Stimulated activated CD8-positive, alpha-beta memory T cell treated with anti-CD3 and anti-CD28 coated beads, Interleukin-4, amount 100 ng/mL, for 1 hour (primary cell): ENCODE measurements at places on chromosomes 6 and 20.

DNA sequence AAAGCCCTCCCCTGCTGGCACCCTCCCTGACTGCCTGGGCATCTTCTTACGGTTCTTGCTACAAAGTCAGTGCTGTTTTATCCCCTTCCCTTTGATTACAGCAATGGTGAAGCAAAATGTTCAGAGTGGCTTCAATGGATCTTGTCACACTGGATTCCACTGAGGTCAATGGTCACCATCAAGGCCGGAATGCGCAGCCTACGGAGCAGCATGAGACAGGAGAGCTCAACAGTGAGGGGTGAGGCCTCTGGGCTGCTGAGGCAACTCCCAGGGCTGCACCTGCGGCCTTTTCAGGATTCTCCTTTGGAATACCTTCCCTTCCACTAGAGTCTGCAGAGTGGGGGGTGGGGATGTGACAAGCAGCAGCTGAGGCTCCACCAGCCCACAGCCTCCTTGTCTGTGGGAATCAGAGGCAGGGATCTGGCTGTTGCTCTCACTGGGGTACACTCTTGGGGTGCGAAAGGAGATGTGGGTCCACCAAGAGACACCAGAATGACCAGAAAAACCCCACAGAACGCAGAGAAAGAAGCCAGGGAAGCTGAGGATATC, 40.4 kb upstream of the EMILIN3 start:
- no peak for DNase-seq

DNA sequence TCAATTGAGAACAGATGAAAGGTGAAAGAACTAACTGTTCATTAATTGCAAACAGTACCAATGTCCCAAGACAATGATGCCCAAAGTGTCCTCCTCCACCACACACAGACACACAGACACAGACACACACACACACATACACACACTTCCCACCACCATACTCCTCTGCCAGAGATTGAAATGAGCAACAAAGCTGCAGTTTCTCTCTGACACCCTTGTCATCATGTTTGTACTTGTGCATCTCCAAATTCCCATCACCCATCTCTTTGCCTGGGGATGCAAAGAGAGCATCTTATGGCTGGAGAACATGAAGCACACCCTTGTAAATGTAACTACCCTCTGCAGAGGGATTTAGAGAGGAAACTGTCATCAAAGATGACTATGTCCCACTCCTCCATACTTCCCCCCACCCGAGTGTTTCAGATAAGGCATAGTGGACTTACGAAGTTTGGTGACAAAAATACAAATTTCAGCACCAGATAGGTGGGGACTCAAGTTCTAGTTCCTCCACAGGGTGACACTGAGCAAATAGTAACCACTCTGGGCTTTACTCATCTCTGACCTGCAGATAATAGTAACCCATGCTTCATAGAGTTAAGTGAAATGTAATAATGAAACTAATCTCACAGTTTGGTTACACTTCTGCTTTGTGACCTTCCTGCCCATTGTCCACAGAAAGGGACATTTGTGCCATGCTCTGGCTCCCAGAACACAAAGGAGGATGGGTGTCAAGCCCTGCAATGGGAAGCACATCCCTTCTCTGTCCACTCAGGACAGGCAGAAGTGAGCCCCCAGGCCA, 8.7 kb downstream of the MAFB start:
- DNase-seq, result no peak

DNA sequence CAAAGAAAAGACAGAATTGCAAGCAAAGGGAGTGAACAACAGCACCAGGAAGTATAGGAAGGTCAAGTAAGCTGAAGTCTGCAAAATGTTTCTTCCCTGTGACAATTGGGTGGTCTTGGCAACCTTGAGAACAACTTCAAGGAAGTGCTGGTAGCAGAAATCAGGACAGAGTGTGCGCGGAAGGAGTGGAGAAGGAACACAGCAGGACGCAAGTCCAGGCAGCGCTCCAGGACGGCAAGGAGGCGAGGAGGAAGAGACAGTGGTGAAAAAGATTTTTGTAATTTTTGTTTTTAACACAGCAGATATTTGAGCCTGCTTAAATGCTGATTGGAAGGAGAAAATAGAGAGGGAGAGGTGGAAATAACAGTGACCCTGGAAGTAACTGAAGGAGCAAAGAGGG, 141.7 kb downstream of the F13A1 start:
- DNase-seq, result no peak

DNA sequence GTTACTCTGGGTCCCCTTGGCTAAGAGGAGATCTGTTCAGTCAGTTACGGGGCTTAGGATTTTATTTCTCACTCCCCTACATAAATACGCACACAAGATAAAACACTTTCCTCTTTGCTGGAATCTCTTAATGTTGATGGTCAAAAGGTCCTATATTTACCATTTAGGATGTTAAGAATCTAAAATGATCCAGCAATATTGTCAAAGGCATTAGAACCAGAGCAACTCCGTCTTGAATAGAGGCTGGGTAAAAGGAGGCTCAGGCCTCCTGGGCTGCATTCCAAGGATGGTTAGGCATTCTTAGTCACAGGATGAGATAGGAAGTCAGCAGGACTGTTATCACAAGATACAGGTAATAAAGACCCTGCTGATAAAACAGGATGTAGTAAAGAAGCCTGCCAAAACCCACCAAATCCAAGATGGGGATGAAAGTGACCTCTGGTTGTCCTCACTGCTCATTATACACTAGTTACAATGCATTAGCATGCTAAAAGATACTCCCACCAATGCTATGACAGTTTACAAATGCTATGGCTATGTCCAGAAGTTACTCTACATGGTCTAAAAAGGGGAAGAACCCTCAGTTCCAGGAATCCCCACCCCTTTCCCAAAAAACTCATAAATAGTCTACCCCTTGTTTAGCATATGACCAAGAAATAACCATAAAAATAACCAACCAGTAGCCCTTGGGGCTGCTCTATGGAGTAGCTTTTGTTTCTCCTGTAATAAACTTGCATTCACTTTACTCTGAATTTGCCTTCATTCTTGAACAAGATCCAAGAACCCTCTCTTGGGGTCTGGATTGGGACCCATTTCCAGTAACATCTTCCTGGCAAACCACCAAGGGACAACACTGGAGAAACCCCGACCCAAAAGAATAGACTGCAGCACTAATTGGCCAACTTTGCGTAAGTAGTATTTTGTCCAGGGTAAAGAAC, 107.5 kb downstream of the DTNBP1 start:
- DNase-seq, result no peak

- no peak for DNase-seq
Observed at GRCh38 chr6:146153040-146153758, 124.3 kb downstream of the GRM1 start.

- peak; percentile 61 for DNase-seq
Observed at GRCh38 chr20:32789896-32790750, 27.9 kb downstream of the DNMT3B start.

DNA sequence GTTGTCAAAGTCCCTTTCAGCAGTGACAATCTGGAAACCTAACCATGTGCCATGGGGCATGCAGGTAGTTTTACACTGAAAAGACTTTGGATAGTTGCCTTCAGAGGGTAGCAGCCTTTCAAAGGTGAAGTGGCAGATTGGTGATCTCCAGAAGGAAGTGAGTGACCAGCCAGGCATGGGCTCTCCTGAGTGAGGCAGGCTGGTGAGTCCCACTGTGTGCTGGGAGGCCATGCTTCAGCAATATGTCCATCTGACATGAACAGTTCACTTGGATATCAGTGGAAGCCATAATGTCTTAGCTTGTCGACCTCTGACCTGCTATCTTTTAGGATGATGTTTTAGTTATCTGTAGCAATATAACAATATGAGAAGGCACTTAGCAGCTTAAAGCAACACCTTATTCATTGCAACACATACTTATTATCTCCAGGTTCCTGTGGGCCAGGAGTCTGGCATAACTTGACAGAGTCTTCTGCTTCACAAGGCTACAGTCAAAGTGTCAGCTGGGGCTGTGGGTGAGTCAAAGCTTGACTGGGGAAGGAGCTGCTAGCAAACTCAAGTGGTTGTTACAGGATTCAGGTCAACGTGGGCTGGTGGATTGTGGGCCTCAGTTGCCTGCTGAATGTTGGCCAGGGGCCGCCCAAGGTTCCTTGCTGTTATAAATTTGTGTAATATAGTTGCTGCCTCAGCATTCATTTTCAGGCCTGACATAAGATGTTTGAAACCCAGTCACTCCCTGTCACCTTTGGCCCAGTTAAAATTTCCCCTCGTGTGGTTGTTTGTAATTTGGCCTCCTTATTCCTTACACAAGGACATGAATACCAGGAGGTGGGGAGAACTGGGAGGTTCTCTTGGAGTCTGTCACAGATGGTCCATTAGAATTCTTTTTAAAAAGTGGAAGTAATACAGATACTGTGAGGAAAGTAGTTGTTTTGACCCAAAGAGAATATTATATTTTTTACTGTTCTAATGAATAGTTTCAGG, 100.2 kb downstream of the UST start:
- no peak for DNase-seq

DNA sequence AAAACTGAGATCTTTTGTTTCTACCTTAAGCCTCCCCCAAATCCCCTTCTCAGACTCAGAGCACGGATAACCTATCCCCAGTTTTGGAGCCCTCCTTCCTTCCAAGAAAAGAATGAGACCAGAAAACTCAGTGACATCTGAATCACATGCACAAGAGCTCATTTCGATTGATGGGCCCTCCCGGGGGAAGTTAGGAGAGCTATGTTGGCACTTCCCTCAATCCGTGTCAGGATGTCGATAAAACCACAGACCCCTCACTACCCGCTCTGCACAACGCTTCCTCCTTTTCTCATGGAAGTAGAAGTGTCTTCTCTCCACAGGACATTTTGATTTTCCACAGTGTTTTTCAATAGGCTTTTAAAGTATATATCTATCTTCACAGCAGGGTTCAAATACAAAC, 332.4 kb downstream of the HACE1 start:
- no peak for DNase-seq

- DNase-seq, result no peak
Observed at GRCh38 chr6:45808917-45809316, 206.7 kb downstream of the CLIC5 start.

GRCh38 chr6:25564943-25565342, 87.1 kb upstream of the SCGN start:
- no peak for DNase-seq

DNA sequence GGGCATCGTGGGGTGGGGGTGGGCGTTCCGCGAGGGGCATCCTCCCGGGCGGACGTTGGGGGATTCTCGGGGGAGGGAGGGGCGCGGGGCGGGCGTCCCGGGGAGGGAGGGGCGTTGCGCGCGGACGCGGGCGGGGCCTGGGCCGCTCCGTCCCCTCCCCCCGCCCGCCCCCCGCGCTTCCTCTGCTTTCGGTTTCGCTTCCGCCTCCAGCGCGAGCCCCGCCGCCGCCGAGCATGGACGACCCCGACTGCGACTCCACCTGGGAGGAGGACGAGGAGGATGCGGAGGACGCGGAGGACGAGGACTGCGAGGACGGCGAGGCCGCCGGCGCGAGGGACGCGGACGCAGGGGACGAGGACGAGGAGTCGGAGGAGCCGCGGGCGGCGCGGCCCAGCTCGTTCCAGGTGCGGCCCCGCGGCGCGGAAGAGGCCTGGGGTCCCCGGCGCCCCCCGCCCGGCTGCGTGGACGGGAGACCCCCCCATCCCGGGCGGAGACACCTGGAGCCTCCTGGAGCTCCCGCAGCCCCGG, at the start of gene OGFR:
Gene OGFR (plus strand): TSS at position 209 of the 528 bp plus-strand sequence. CDS start 25 bp downstream, at position 234.
- peak; percentile 53 for DNase-seq

GRCh38 chr6:10540073-10540746, 19.1 kb downstream of the GCNT2 start:
- no peak for DNase-seq

DNA sequence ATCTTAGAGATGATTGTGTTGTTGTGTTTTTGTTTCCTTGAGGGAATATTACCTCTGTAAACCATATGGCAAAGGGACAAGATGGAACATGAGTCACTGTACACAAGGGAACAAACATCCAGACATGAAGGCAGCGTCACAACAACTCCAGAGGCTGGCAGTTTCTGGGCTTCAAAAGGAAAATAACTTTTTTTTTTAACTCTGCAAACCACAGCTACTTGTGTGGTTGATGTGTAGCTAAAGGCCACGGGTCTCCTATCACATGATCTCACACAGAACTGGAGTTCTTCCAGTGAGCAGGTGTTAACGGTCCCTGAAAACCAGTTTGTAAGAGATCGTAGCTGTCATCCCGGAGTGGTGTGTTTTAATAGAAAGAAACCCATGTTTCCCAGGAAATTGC, 33.2 kb upstream of the HBS1L start:
- no peak for DNase-seq

- no peak for DNase-seq
Observed at GRCh38 chr6:77774457-77774856, 121.6 kb downstream of the MEI4 start.

DNA sequence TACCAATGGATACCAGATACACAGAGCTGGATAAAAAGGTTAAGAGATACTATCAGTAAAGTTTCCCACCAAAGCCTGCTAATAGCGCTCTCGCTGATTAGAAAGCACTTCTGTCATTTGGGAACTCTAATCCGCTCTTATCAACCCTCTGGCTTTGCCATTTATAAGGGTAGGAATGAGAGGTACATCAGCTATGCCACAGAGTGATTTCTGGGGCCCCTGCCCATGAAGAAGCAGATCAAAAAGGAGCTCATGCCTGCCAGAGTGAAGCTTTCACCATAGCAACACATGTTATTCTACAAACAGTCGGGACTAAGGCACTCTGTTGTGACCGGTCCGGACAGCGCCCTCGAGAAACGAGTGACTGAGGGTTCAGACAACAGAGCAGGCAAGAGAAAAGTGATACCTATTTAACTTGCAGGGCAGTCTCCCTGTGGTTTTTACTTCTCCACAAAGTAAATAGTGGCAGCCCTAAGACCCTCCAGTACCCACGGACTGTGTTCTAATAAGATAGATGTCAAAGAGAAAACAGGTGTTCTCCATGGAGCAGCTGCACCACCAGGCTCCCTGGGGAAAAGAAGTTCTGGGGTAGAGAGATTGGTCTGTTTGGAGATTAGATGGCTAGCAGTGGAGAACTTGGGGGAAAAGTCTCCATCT, 5.6 kb downstream of the TRAM2 start:
- no peak for DNase-seq

- DNase-seq, result no peak
Observed at GRCh38 chr6:139882977-139883728, 508.7 kb upstream of the CITED2 start.

DNA sequence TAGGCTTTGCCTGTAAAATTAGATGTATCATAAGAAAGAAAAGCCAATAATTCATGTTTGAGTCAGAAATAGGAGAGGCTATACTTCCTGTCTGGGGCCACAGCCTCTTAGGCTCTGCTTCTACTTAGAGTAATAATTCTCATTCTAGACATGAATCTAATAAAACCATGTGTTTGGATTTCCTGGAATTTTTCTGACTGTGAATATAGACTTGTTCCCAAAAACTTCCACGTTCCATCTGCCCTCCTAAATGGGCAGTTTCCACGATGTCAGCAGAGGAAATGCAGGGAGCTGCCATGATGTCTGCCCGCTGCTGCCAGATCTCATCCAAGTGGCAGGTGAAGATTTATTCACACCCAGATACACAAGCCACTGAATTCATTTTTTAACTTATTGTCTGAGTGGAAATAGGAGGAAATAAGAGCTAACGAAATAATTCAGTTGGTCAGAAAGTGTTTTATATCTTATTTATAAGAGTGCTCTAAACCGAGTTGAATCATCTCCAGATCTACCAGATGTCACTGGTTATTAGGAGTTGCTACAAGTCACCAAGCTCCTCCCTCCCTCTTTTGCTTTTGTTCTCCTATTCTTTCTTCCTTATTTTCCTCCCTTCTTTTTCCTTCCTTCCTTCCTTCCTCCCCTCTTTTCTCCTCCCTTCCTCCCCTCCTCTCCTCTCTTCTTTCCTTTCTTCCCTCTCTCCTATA, 69.3 kb downstream of the ALDH8A1 start:
- DNase-seq, result no peak
